MCF 10A (cell line): ENCODE measurements at places on chromosomes 1 and 21.
A peak's percentile ranks its signal among the peaks of the same experiment; 100 is the strongest.

GRCh38 chr1:40740039-40740996 is 43.3 kb upstream of the KCNQ4 start:
- DNase-seq: no peak

DNA sequence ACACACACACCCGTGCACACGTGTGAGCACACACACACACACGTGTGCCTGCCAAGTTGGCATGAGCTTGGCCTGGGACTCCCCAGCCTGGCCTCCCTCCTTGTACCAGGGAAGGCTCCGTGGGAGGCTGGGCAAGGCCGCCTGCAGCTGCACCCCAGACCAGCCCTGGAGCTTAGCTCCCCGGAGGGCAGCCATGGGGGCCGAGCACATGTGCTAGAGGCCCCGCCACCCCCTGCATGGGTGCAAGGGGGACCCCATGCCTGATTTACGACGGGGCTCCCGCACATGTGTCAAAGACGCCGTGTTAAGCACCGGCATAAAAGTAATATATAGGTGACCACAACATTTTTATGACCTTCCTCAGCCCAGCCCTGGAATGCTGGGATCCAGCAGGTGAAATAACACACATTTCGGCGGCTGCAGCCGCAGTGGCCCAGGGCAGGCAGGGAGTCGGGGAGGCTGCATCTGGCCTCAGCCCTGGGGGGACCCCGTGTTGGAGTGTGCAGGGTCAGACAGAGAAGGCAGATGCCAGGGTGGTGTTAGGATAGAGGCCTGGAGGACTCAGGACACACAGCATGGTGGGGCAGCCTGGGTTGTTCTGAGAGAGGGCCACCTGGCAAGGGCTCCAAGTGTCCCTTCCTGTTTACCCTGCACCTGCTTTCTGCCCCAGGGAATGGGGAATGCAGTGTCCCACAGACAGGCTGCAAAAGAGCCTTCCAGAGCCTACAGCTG is 56.3 kb downstream of the WNT9A start:
- DNase-seq: no peak

DNA sequence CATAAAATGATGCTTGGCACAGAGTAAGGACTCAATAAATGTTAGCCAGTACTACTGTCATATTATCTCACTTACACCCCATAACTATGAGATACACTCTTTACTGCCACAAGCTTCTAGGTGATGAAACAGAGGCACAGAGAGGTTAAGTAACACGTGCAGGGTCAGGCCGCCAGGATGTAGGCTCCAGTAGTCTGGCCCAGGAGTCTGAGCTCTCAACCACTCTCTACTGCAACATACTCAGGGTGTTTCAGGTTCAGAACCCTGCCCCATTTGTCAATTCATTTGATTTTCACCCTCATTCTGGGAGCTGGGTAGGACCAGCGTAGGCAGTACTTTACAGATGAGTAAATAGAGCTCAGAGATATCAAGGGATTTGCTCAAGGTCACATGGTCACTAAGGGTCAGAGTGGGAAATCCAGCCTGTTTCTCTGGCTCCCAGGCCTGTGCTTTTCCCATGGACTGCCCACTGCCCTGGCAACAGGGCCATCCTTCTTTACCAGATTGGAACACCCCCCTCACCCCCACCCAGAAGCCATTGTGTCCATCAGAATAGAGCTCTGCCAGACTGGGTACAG is 21.2 kb downstream of the IQGAP3 start:
- DNase-seq: no peak

DNA sequence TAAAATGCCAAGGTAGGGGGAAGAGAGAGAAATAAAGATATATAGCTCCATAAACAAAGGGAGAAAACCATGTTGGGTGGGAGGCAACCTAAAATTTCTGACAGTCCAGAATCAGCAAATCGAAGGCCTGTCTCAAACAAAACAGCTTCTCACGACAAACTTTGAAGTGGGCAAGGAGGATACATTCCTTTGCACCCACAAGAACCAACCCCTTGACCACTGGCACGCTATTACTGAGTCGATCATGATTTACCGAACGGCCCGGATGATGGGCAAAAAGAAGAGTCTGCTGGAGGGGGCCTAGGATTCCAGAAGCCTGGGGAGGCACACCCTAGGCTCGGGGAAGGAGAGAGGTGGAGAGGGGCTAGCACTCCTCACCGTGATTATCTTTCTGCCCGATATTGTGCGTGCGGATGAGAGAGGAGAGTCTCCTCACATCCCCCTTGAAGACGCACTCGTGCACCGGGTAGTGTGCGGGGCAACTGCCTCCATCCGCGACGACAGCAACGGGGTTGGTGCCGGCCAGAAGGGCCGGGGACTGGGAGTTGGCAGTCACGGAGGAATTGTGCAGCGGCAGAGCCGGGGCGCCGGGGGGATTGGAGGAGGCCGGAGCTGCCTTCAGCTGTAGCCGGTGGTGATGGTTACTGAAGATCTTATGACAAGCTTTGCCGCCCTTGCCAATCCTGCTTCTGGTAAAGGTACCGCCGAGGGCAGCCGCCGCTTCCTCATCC is 756 bp downstream of the ANKRD13C start:
- peak; percentile 51 for DNase-seq

DNA sequence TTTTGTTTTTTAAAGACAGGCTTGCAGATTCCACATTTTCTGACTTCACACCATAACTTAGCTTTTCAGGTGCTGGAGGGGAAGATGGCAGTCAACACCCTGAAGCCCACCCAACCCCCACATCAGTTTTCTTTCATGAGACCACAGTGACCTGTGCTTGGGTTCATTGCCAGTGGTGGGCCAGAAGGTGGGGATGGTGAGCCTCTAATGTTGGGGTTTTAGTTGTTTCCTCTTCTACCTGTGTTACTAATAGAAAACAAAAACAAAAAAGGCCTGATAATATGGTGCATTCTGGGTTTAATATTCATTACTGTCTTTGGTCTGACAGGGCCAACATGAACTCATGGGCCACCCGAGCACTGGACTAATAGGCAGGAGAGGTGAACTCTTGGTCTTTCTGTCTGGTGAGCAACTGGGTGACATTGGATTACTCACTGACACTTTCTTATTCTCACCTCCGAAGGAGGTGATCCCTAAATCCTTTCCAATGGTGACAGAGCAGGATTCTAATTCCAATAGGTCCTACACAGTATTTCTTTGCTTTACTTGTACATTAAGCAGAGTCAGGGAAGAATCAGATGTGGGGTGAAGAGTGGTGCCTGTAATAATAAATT is 132.8 kb downstream of the CLIC6 start:
- peak; percentile 52 for DNase-seq

DNA sequence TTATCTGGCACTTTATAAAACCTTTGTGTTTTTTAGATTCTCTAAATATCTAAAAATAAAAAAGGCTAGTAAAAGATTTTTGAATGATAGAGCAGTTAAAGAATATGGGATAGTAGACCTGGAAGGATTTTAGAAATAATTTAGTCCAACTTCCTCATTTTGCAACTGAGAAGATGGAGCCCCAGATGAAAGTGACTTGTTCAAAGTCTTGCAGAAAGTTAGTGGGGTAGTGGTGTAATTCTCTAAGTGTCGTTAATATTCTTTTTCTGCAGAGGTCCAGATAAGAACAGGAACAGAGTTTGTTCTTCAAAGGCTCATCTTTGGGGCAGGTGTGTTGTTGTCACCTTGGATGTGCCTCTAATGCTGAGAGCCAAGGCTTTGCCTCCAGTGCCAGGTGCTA is 159.5 kb downstream of the DISC1 start:
- no peak for DNase-seq

- no peak for DNase-seq
Measured at GRCh38 chr1:209063767-209064659, 519.5 kb upstream of the CAMK1G start.

DNA sequence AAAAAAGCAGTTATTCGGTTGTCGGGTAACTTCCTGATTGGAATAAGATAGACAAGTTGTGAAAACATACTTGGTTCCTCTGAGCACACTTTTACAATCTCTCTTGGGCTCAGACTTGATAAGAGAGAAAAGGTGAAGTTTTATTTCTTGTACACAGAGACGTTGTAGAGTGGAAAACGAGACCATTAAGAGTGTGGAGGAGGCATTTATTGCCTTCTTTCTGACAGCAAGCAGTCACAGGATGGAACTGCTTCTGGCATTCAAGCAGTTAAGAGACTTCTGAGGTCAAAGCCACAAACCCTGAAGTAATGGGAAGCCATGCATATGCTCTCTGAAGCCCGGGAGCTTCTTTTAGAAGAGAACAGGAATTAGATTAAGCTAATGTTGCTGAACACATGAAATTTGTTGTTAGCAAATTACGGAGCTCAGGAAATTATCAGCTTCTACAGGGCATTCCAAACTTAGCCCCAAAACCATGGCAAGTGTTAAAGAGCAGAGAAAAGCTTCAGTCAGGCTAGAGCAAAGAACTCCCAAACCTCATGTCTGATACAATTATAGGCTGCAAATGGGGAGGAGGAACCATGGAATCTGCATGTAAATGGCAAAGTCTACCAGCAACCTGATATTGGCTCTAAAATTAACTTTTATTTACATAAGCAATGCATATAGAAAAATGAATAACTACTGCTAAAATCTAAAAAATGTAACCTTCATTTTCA is 26.0 kb downstream of the S1PR1 start:
- no peak for DNase-seq

GRCh38 chr1:213104604-213105003 is 53.6 kb downstream of the RPS6KC1 start:
- DNase-seq: no peak
